ENCODE measurements at places on chromosomes 4 and X.

- DNase-seq = no peak
Observed at GRCh38 chr4:23706972-23707651, 182.7 kb downstream of the PPARGC1A start.

- peak; percentile 26 for DNase-seq
Observed at GRCh38 chrX:17788439-17788838, 51.1 kb downstream of the SCML1 start.

DNA sequence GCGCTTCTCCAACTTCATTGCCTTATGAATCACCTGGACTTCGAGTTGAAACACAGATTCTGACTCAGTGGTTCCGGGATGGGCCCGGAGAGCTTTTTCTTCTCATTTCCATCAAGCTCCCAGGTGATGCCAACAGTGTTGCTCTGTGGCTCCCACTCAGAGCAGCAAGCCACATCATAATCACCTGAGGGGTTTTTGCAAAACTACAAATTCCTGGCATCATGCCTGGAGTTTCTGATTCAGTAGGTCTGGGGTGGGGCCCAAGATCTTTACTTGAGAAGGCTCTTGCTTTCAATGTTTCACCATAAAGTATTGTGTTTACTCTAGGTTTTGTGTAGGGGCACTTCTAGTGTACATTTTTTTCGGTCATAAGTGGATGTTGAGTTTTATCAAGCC, 7.0 kb downstream of the MTM1 start:
- no peak for DNase-seq

- no peak for DNase-seq
Observed at GRCh38 chr4:38674258-38675144, 10.5 kb downstream of the KLF3 start.

- no peak for DNase-seq
Observed at GRCh38 chr4:21856754-21857153, 91.8 kb downstream of the KCNIP4 start.

DNA sequence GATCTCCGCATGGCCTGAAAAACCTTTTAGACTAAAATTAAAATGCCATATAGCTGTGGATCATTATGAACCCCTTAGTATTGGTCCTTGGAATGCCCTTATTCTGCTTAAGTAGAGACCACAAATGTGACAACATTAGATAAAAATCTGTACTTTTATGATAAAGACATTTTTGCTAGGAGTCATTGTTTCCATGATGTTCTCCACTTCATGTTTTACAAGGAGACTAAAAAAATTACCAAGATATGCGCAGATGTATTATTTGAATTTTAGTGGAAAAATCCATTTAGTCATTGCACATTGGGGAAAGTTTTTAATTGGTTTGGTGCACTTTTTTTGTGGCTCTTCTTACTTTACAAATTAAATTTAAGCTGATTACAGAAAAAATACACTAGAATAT, 85.1 kb upstream of the HPRT1 start:
- DNase-seq = peak; percentile 70

GRCh38 chr4:146310319-146311021, 96.1 kb downstream of the REELD1 start:
- no peak for DNase-seq

DNA sequence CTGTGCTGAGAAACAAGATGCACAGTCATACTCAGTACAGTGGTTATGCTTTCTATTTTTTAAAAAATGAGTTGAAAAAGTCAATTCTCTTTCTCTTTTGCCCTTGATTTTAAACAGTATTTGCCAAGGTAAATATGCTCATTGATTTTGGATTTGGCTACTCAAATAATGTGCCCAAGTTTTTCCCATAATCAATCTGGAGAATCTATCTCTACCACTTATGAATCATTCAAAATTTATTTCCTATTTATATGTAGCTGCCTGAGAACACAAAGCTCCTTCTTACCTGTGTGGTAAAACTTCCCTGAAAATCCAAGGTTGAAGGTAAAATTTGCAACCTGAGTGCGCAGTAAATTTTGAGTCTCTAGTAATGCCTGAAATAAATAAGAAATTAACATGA, 136.5 kb downstream of the NDST4 start:
- no peak for DNase-seq

DNA sequence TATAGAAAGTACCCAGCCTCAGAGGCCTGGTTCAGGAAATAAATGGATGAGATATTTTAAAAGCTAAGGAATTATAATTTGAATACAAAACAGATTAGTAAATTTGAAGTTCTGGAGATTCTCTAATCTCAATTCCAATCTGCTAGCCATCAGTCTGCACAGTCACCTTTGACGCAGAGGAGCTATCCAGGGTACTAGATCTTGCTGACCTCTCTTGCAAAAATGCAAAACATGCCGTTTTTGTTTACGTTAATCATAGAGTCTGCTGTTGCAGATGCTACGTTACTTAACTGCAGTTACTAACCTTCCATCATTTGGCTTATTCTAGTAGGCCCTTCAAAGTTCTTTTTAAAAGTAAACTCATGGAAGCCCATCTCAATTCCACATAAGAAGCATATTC, 10.4 kb downstream of the CCSER1 start:
- no peak for DNase-seq

DNA sequence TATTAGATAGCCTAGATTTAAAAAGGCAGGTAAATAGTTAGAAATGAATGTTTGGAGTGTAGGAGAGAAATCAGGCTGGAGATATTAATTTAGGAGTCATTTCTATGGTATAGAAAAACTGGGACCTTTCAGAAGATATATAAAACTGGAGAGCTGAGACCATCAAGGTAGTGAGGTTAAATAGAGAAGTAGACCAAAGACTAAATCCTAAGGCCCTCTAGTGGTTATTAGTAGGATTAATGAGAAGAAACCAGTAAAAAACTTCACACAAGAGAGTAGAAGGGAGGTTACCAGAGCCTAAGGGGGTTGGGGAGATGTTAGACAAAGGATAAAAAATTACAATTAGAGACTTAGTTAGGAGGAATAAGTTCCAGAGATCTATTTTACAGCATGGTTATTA, 351.0 kb upstream of the SPANXN1 start:
- no peak for DNase-seq

DNA sequence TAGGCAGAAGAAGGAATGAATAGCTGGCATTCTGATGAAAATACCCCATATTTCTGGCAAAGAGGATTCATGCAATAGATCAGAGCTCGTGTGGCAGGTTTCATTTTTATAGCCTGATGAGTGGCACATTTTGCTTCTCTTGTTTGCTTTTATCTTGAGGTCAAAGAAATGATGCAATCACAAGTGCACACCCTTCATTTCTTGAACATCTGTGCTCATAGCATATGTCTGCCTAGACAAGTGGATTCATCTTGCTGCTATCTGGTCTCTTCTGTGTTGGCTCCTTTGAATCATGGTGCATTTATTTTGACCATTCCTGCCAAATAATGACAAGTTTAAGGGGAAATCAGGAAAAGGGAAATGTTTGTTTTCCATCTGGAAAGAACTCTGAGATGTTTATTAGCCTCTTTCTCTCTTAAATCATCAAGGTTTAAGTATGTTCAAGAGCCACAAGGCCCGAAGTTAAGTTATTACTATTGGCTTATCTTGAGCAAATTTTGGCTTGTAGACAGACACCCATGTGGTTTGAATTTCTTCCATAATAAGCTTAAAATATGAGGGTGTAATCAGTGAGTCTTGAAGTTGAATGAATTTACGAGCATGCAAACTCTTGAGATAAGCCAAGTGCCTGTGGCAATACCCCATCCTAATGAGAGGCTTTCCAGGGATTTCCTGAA, 59.3 kb upstream of the HS3ST1 start:
- no peak for DNase-seq

GRCh38 chrX:139724626-139725025, 16.7 kb upstream of the MCF2 start:
- no peak for DNase-seq

DNA sequence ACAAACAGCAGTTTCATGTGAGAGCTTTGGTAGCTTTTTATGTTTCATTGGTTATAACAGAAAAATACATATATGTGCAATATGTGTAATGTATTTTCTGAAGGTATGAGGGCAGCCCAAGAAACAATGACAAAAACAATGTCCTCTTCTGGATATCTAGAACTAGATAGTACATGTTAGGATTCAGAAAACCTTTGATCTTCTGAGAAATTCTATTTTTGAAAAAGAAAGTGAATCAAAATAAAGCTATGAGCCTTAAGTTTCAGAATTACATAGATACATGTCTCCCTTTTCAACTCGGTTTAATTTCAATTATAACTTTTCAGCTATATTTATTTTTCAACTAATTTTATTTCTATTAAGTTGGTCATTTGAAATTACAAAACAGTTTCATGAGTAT, 131.9 kb downstream of the REELD1 start:
- DNase-seq = no peak

- DNase-seq = no peak
Observed at GRCh38 chr4:7646384-7647061, 211.8 kb upstream of the PSAPL1 start.

All from erythroblast (primary cell).